ENCODE measurements at places on chromosomes 11 and 22. TPM values are rescaled to one million over a fixed set of nuclear protein-coding genes. Genes with fewer than 3 reads are reported as not detected.

DNA sequence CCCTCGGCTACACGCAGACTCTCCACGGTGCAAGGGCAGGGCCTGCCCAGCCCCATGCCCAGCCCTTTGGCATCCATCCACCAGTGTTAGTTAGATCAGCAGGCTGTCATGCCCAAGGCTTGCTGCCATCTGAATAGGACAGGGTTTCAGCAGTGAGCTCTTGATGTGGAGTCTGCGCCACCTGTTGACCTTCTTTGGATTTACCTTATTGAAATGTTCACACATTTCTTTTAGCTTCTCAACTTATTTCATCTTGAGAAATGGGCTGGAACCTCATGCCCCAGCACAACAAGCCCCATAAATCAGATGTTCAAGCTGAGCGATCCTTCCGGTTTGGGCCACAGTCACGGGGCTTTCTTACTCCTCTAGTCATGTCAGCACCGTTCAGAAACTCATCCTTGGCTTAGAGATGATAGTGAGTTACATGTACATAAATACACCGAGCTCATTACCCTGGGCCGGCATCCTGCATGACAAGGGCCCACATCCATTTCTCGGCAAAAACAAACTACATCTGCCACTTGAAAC lies 61.7 kb downstream of the PARVB start:
- DNase-seq: peak; percentile 47

DNA sequence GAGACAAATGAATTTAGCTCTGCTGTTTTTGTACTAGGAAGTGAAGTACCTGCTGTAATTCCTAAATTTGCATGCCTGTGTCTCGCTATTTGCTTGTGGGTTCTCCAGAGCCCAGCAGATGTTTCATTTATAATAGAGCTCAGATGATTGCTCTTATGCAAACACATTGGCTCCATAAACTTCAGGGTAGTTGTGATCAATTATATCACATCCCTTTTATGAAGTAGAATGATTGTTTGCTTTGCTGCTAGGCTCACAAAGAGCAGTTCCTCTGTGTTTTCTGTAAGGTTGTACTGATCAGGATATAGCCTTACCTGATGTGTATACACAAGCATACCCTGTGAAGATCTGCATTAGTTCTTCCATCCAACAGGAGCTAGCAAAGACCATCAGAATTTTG lies 64.1 kb downstream of the C11orf87 start:
- no peak for DNase-seq

UPK3A gene
- total RNA-seq: not detected

DNA sequence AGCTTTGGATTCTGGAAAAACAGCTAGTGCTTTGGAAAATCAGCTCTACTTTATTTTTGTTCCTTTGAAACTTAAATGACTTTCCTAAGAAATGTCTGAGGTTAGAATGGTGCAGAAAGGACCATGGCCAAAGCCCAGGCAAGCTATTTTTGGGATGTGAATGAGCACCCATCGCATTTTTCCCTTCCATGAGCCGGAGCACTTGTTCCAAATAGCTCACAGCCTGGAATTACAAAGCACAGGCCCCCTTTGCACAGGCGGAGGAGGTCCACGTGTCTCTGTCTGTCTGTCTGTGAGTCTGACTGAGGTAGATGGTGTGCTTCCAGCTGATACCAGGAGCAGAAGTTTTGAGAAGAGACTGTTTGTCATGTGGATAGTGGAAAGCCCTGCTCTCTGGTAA lies 50.7 kb downstream of the MICAL2 start:
- DNase-seq: no peak

DNA sequence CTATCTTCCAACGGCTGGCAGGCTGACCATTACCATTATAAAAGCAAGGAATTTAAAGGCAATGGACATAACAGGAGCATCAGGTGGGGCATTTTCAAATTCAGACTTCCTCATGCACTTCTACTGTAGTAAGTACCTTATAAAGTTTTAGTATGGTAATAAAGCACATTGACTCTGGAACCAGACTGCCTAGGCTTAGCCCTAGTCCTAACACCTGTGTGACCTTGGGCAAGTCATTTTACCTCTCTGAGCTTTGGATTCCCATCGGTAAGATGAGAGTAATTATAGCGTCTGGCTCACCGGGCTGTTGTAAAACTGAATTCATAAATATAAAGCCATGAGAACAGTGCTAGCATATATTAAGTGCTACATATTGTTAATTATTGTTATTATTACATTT lies 69.2 kb upstream of the OLFML1 start:
- DNase-seq: no peak

NTM gene
- total RNA-seq: not detected

DNA sequence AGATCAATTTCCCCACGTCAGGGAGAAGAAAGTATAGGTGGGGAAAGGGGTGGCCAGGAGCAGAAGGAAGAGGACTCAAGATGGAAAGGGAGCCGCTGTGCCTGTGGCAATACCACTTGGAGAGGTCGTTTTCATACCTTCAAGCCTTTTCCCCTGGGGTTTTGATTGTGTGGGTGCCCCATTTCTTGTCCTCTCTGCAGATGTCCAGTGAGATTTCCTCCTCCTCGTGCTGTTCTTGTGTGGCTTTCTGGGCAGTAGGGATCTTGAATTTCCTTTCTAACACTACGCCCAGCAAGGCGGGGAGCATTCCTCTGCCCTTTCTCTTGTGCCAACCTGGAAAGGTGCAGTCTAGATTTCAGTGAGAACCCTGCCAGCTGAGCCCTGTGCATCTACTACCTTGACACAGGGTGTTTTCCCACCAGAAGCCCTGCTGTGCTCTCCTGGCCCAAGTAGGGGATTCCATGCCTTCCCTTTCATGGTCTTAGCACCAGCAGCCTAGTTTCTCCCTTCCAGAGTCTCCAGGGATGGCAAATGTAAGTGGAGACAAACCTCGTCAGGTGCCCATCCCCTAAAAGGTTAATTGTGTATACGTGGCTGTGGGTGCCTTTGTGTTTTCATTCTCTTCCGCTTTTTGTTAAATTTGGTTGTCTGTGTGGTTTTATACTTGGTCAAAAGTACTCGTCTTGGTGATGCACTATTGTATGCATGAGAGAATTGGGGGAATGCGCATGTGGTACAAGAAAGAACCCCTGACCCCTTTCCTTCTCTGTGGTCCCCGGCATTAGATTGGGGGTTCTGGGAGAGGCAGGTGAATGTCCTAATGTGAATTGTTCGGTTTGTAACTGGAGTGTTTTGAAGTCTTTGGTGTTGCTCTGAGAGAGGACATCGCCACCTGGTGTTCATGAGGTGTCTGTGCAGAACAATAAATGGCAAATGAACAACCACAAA lies 71.4 kb upstream of the MPEG1 start:
- DNase-seq: peak; percentile 65

DNA sequence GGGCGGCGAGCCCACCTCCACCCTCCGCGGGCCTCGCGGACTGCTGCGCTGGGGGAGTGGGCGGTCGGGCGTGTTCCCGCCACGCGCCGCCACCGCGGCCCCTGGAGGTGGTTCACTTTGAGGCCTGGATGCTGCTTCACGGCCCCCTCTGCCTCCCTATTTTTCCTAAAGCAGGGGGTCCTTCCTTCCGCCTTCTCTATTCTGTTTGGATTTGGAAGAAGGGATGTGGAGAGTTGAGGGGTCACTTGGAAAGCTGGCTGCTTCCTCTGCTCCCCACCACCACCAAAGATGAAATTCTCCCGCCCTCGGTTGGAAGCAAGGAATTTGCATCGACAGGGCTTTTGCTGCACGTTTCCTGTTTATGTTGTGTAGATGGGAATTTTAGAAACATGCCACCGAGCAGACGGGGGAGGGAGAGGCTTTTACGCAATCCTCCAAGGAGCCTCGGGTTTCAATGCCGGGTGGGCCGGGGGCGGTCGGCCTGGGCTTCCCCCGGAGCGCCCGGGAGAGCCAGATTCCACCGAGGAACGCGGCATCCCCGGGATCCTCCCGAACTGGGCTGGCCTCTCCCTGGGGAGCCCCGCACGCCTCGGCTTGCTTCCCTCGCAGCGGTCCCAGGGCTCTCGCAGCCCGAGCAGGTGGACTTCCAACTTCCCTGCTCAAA lies 403 bp upstream of the SBF2 start:
- no peak for DNase-seq

ADORA2A gene
- total RNA-seq: 25.3 TPM

DNA sequence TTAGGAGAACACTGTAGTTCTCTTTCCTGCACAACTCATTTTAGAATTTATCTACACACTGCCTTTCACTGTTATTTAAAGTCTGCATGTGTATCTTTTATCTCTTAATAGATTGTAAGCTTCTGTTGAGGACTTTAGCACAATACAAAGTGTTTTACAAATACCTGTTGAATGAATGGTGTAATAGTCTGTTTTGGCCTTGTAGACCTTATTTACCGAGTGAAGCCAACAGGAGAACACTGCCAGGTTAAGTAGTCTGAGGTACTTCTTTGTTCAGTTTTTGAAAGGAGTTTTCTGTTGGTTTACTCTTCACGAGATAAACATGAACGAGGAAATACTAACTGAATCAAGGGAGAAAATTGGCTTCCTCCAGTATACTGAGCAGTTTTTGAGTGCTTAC lies 31.0 kb downstream of the SIK2 start:
- DNase-seq: no peak

CRACR2B gene
- 7.7 TPM for total RNA-seq

- DNase-seq: no peak
These were observed 1.1 kb upstream of the GCAT start for GRCh38 chr22:37806409-37807333.

NXPE4 gene
- not detected for total RNA-seq

DDI1 gene
- total RNA-seq: not detected

- no peak for DNase-seq
These were observed 555.6 kb upstream of the LARGE1 start for GRCh38 chr22:34475886-34476285.

- DNase-seq: peak; percentile 77
These were observed 31.0 kb upstream of the CD5 start for GRCh38 chr11:61071208-61071681.
